Activated T-helper 1 cell treated with Interleukin-2 at 50 U/mL for 16 hours (primary cell): ENCODE measurements at places on chromosomes 16 and 17.

- DNase-seq: no peak
Observed at GRCh38 chr17:39706383-39706782, 6.5 kb downstream of the ERBB2 start.

DNA sequence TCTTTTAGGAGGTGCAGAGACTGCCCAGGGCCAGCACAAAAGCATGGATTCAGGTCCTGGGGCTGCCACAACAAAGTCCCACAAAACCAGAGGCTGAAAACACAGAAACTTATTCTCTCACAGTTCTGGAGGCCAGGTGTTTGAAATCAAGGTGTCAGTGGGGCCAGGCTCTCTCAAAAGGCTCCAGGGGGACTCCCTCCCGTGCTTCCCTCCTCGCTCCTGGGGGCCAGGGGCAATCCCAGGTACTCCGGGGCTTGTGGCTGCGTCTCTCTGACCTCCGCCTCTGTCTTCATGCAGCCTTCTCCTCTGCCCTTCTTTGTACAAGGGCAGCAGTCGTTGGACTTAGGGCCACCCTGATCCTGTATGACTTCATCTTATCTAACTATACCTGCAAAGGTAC, 8.3 kb upstream of the RBFOX3 start:
- no peak for DNase-seq

DNA sequence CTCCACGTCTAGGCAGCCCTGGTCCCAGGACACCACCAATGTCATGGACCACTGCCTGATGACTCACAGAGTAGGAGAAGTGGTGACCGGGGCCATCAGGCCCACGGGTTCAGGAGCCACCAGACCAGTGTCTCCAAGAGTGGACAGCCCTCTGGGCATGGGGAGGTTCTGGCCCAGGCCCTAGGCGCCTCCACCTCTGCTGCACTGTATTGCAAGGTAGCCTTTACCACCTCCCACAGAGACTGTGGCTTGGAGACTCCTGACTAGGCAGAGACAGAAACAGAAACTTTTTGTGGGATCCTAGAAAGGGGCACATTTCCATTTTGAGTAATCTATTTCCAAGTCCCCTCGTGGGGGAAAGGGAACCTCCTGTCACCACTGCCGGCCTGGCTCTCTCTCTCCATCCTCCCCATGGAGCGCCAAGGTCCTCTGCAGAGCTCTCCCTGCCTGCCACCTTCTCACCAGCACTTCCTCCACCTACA, 2.9 kb downstream of the CDIP1 start:
- no peak for DNase-seq

DNA sequence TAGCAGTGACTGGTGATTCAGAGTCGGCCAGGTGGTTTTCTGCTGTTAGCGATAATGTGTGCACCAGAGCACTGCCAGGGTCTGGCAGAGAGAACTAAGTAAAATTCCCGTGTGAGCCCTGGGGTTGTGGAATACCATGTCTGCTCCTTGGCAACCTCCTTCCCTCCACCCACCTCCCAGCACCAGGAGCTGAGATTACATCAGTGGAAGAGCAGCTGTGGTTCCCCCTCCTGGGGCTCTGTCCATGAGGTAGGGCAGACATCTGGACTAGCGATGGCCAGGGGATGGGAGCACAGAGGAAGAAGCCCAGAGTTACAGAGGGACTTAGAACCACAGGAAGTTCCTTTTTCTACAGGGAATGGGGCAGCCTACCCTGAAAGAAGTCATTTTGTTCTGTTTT, 15.8 kb downstream of the CLEC10A start:
- DNase-seq: no peak

DNA sequence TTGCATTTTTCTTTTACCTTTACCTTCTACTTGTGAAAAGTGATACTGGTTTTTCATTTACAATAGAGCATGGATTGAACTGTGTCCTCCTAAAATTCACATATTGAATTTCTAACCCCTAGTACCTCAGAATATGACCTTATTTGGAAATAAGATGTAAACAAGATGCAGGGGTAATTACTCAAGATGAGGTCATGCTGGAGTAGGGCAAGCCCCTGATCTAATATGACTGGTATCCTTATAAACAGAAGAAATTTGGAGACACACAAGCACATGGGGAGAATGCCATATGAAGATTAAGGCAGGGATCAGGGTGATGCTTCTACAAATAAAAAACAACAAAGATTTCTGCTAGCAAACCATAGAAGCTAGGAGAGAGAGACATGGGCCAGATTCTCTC, 12.2 kb downstream of the MYH13 start:
- no peak for DNase-seq

GRCh38 chr16:52976539-52977167, 76.0 kb downstream of the CHD9NB start:
- DNase-seq: no peak

GRCh38 chr16:30121741-30122571, 1.1 kb downstream of the MAPK3 start:
- no peak for DNase-seq

DNA sequence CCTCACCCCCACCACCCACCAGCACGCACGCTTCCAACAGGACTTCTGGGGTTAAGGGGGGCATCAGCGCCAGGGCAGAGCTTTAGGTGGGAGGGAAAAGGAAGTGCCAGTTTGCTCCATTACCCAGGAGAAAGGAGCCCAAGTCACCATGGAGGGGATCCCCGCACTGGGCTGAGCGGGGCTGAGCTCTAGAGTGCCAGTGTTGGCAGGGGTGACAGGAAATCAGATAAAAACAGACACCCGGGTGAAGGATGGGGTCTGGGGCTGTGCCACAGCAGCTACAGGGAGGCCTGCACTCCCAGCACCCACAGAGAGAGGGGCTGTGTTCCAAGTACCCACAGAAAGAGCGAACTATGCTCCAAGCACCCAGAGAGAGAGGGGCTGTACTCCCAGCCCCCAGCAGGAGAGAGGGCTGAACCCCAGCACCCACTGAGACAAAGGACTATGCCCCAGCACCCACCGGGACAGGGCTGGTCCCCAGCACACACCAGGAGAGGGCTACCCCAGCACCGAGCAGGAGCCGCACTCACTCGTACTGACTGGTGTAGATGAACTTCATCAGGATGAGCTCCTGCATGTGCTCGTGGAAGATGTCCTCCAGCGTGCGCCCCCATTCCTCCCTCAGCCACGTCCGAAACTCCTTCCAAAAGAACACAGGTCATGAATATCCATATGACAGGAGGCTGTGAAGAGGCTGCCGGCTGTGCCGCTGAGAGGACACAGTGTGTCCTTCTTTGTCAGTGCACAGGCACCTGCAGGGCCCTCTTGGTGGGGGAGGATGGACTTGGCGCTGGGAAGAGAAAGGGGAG, 18.6 kb upstream of the C16orf95 start:
- no peak for DNase-seq

DNA sequence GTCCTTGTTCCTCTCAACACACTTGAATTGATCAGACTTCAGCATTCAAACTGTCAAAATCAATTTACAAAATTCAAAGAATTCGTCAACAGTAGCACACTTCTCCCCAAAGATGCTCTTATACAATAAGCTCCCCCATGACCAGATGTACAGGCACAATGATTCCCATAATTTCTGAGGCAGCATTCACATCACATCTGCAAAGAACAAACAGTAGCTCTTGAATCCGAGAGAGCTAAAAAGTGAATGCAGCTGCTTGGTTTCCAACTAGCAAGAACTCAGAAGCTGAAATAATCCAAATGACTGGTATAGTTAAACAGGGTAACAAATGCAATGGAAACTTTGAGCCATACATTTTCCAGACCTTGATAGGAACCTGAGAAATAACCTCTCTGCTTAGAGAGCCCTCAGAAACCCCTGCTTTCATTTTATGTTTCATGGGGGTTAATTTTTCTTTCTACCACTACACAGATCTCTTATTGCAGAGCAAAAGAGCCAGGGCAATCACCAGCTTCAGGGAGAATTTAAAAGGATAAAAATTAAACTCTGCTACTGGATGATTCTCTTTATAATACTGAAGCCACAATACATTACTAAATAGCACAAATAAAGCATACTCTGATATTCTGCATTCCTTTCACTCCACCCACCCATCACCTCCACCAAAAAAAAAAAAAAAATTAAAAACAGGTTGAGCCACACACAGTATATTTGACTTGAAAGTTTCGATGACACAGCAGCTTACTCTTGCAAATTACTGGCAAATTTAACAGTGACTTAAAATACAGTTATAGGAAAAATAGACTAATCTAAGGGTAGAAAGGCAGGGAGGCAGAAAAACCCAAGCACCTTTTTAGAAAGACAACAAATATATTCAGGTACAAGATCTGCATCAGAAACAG, 23.1 kb upstream of the TMEM97 start:
- DNase-seq: no peak
